CD4-positive, alpha-beta memory T cell (primary cell): ENCODE measurements at places on chromosomes 2 and 18. TPM values are rescaled to one million over a fixed set of nuclear protein-coding genes. Genes with fewer than 3 reads are reported as not detected.

ZFP36L2 gene
- 456 TPM for total RNA-seq

CDKL4 gene
- 0.38 TPM for total RNA-seq

CD207 gene
- total RNA-seq = not detected

NETO1 gene
- total RNA-seq = not detected

MCM6 gene
- total RNA-seq = 32.7 TPM

EVA1A gene
- total RNA-seq = not detected
